Ureter (tissue), 1 donor: ENCODE measurements at places on chromosomes 16 and 17. TPM values are rescaled to one million over a fixed set of nuclear protein-coding genes. Genes with fewer than 3 reads are reported as not detected.

DNA sequence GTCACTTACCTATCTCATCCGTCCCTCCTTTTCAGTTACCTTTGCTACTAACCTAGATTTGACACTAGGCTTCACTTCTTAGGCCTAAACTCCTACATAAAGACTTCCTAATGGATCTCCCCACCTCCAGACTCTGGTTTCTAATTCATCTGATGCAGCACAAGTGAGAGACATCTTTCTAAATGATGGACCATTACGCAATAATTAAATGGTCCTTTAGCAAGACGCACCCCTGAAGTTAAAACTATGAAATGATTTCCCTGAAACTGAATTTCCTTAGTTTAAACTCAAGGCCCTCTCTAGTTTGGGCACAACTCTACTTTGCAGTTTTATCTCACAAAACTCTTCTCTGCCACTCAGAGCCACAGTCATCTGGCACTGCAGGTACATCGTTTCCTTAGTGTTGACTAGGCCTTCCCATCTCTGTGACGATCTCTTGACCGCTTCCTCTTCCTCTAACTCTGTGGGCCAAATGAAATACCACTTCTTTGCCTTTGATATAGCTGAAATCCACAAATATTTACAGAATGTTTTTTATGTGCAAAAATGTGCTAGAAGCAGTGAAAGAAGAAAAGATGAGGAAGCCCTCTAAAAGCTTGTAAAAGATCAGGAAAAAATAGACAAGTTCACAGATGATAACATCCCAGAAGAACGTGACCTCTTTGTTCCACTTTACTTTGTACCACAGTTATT lies 3.3 kb downstream of the SYNRG start:
- no peak for DNase-seq

DNA sequence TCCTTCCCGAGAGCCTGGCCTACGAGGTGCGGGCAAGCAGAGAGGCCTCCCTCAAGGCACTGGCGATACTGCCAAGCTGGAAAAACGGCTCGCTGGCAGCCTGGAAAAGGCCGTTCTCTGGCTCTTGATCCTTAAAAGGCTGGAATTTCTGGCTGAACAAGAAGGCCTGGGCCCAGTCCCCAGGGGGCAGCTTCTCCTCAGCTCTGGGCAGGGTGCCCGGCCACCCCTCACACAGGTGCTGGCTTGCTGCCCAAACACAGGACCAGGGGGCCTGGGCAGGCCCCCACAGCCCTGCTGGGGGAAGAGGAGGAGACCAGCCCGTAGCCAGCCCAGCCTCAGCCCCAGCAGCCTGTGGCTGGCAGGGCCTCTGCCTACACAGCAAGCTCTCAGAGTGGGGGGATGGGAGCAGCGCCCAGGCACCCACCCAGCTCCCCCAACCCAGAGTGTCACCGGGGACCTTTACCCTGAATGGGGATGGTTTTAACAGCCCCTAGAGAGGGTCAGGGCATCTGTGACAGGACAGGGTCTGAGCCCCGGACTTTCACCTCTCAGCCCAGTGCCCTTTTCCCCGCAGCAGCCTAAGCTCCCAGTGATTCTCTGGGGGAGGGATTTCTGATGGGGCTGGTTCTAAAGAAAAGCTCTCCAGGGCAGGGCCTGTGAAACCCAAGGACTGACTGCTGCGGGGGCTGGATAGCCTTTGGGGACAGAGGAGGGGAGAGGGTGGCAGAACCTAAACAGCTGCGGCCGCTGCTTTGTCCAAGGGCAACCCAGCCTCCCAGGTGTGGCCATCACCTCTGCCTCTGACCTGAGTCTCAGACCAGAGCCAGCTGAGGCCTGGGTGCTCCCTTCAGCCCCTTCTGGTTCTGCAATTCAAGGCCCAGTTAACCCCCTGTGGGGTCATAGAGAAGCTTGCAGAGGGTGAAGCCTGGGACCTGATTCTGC lies 38.6 kb upstream of the TOB1 start:
- DNase-seq: peak; percentile 80

DNA sequence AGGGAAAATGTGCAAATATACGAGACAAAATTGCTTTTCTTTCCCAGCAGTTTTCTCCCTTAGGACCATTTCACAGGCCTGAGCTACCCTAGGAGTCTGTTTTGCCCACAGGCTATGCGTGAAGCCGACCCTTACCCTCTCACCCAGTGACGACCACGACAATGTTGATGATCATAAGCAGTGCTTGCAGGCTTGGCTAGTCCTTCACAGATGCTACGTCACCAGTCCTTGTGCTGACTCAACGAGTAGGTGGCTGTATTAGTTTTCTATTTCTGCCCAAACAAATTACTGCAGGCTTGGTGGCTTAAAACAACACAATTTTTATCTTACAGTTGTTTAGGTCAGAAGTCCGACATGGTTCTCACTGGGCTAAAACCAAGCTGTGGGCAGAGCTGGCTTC lies 574.6 kb upstream of the HSBP1 start:
- DNase-seq: no peak

DNA sequence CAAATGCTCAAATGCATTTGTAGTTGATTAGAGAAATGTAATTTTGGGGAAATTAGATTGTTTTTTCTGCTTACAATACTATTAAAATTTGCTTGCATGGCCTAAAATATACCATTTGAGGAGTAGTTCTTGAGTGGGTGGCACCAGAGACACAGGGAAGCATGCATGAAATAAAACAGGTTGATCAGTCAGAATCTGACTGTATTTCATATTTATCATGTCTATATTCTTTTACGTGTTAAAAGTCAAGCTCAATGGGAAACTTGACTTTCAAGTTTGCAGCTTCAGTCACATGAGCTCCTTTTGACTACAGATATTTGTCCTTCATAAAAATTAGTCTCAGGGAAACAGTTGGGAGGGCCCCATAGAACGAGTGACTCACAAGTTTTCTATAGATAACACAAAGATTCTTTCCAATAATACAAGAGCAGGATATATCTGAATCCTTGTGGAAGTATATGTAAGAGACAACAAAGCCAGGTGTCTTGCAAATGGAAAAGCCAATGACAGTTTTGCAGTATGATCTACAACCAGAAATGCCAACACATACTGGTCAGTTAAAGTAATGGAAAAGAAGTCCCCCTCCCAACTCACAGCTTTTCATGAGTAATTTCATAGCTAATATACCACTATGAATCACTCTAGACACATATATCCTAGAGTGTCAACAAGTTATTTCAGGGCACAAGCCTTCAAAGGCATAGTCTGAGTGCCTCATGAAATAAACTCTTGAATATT lies 42.2 kb upstream of the CORO6 start:
- DNase-seq: no peak

- DNase-seq: no peak
Measured at GRCh38 chr17:12959441-12959840, 58.4 kb downstream of the ELAC2 start.

Gene GP1BA
- not detected for total RNA-seq
